Large intestine (tissue), 12 donors: ENCODE measurements at places on chromosomes 3 and 15. TPM values are rescaled to one million over a fixed set of nuclear protein-coding genes. Genes with fewer than 3 reads are reported as not detected.

Gene SRGAP3
- polyA plus RNA-seq = 6.5 TPM

Gene DAG1
- 41.7 TPM for polyA plus RNA-seq

DNA sequence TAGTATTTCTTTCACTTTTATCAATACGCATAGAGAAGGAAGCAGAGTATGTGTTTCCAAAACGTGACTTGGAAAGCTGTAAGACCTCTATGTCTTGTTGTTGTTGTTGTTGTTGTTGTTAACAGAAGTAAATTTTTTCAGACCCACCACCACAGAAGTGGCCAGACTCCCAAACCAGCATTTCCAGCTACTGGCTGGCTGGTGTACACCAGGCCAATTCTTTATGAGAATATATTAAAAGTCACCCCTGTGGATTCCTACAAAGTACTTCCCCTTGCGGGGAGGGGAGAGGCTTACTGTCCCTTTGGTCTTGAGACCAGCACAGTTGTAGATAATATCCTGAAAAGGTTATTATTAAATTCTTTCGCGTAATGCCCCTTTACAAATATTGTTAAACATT is 1.6 kb upstream of the FOXP1 start:
- H3K27ac ChIP-seq = peak overlapping the region; percentile 98
- peaks cover 2% of the 10 kb centered on the region for H3K27me3 ChIP-seq
- peak; percentile 33 for DNase-seq
- H3K4me1 ChIP-seq = no peaks in the 10 kb centered on the region
- H3K4me3 ChIP-seq = no peak overlapping the region

- DNase-seq = no peak
- no peaks in the 10 kb centered on the region for H3K27me3 ChIP-seq
- no peaks in the 10 kb centered on the region for H3K36me3 ChIP-seq
- H3K4me1 ChIP-seq = no peaks in the 10 kb centered on the region
- no peak overlapping the region for H3K4me3 ChIP-seq
Measured at GRCh38 chr3:111485086-111485485, 56.9 kb upstream of the CD96 start.

Gene HYAL1
- polyA plus RNA-seq = 2.1 TPM

DNA sequence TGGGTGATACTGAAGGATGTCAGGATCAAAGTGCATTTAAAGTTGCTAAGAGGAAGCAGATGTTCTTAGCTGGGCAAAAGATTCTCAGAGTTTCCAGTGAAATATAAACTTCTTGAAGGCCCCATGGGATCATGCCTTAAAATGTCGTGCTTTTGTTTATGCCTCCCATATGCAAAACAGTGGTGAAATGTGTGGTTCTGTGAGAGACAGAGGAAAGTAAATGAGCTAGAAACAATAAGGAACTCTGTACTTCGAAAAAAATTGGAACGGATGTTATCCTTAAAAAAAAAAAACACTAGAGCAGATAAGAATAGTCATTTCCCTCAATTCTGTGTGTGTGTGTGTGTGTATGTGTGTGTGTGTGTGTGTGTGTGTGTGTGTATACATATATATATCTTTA is 497.0 kb upstream of the TBL1XR1 start:
- no peaks in the 10 kb centered on the region for H3K36me3 ChIP-seq
- DNase-seq = peak; percentile 49
- no peaks in the 10 kb centered on the region for H3K27me3 ChIP-seq
- H3K4me3 ChIP-seq = no peak overlapping the region
- H3K4me1 ChIP-seq = no peaks in the 10 kb centered on the region
- no peak overlapping the region for H3K27ac ChIP-seq

Gene FRMD4B
- polyA plus RNA-seq = 15.7 TPM

- H3K27me3 ChIP-seq = peaks cover 13% of the 10 kb centered on the region
- peak; percentile 67 for DNase-seq
- no peaks in the 10 kb centered on the region for H3K36me3 ChIP-seq
- H3K4me1 ChIP-seq = peaks cover 7% of the 10 kb centered on the region
- H3K27ac ChIP-seq = peak overlapping the region; percentile 67
Measured at GRCh38 chr3:96813134-96813819, 1.1 kb upstream of the EPHA6 start.

DNA sequence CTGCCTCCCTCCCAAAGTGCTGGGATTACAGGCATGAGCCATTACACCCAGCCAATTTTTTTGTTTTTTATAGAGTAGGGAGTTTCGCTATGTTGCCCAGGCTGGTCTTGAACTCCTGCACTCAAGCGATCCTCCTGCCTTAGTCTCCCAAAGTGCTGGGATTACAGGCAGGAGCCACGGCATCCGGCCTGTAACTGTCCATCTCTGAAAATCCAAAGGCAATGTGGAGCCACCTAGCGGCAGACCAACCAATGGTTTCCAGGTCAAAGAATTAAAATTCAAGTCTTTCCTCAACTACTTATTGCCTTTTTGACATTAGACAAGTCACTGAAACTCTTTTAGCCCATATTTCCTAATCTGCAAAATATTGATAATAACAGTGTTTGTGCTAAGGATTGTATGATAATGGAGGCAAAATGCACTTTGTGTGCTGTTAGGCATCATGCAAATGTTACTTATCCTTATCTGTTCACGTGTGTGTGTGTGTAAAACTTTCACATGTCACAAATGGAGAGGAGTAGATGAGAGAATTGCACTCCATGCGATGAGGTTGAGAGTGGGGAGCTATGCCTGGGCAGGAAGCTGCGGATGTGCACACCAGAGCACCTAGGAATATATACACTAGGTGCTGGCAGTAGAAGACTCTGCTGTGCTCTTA is 48.7 kb downstream of the COL8A1 start:
- H3K36me3 ChIP-seq = no peaks in the 10 kb centered on the region
- H3K4me3 ChIP-seq = no peak overlapping the region
- no peaks in the 10 kb centered on the region for H3K4me1 ChIP-seq
- no peak overlapping the region for H3K27ac ChIP-seq

GRCh38 chr3:136250903-136251460 is 842 bp downstream of the PCCB start:
- H3K4me1 ChIP-seq = peaks cover 18% of the 10 kb centered on the region
- H3K4me3 ChIP-seq = peak overlapping the region; percentile 70
- peak; percentile 42 for DNase-seq
- no peaks in the 10 kb centered on the region for H3K27me3 ChIP-seq
- peak overlapping the region; percentile 88 for H3K27ac ChIP-seq

DNA sequence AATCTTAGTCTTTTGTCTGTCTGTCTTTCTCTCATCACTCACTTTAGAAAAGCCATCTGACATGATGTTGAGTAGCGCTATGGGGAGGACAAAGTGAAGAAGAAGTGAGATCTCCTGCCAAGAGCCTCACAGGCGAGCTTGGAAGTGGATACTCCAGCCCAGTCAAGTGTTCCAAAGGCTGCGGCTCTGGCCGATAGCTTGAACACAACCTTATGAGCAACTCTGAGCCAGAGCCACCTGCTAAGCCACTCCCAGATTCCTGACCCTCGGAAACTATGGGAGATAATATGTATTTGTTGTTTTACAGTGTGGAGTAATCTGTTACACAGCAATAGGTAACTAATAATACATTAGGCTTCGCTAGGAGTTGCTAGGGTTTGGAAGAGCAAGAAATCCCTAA is 76.2 kb downstream of the MB21D2 start:
- no peak overlapping the region for H3K4me3 ChIP-seq
- H3K27ac ChIP-seq = peak overlapping the region; percentile 80
- H3K4me1 ChIP-seq = peaks cover 26% of the 10 kb centered on the region
- peak; percentile 65 for DNase-seq
- no peaks in the 10 kb centered on the region for H3K36me3 ChIP-seq

Gene SNX4
- polyA plus RNA-seq = 70.2 TPM

Gene DNASE1L3
- 56.2 TPM for polyA plus RNA-seq

Gene EIF4E3
- polyA plus RNA-seq = 7.7 TPM

GRCh38 chr15:51172193-51172592 is 77.5 kb upstream of the TNFAIP8L3 start:
- no peak overlapping the region for H3K4me3 ChIP-seq
- no peaks in the 10 kb centered on the region for H3K27me3 ChIP-seq
- DNase-seq = no peak
- no peak overlapping the region for H3K27ac ChIP-seq
- no peaks in the 10 kb centered on the region for H3K36me3 ChIP-seq
- H3K4me1 ChIP-seq = no peaks in the 10 kb centered on the region

Gene KLHL6
- polyA plus RNA-seq = 2.5 TPM

- no peak for DNase-seq
- peaks cover 42% of the 10 kb centered on the region for H3K4me1 ChIP-seq
- H3K27ac ChIP-seq = peak overlapping the region; percentile 54
- H3K36me3 ChIP-seq = no peaks in the 10 kb centered on the region
- H3K27me3 ChIP-seq = no peaks in the 10 kb centered on the region
Measured at GRCh38 chr3:57948080-57948671, 60.0 kb upstream of the FLNB start.

- no peaks in the 10 kb centered on the region for H3K36me3 ChIP-seq
- peaks cover 25% of the 10 kb centered on the region for H3K4me1 ChIP-seq
- no peak for DNase-seq
- H3K4me3 ChIP-seq = no peak overlapping the region
Measured at GRCh38 chr15:67100801-67101581, 35.6 kb downstream of the SMAD3 start.

Gene PLSCR2
- 0.79 TPM for polyA plus RNA-seq

DNA sequence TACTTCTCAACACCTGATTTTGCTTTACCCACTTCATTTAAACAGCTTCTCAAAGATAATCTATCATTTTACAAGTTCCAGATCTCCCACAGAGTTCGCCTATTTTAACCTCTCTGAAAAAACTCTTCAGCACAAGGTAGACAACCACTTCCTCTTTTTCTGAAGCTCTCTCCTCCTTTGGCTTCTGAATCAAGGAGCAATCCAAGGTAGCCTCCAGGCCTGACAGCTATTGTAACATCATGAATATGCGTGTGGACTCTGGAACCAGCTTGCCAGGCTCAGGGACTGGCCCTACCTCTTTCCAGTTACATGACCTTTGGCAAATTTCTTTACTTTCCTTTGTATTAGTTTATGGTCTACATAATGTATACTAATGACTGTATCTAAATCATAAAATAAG is 405.9 kb upstream of the ZNF385D start:
- no peaks in the 10 kb centered on the region for H3K27me3 ChIP-seq
- DNase-seq = peak; percentile 37
- H3K4me1 ChIP-seq = no peaks in the 10 kb centered on the region

Gene C15orf62
- polyA plus RNA-seq = 5.4 TPM
